KG1 (cell line): ENCODE measurements at places on chromosomes 13 and 19.

- DNase-seq, result no peak
Measured at GRCh38 chr13:110820322-110820721, 94.5 kb downstream of the ANKRD10 start.

GRCh38 chr19:9627856-9628255, 6.8 kb upstream of the ZNF561 start:
- DNase-seq, result no peak

- DNase-seq, result no peak
Measured at GRCh38 chr13:100767192-100767591, 92.6 kb upstream of the TMTC4 start.

DNA sequence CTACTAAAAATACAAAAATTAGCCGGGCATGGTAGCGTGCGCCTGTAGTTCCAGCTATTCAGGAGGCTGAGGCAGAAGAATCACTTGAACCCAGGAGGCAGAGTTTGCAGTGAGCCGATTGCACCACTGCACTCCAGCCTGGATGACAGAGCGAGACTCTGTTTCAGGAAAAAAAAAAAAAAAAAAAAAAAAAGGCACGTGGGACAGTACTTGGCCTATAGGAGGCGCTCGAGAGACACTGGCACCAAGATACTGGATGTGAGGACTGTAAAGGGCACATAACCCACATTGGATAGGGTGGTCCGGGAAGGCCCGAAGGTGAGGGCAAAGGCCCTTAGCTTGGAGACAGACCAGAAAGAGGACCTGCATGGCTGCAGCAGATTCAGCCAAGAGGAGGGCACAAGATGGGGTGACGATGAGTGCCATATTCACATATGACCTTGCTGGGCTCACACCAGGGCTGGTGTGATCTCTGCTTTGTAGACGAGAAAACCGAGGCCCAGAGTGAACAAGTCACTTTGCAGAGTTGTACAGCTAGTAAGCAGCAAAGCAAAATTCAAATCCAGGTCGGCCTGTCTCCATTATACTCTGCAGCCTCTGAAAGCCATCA, 89.4 kb downstream of the DPF1 start:
- DNase-seq, result no peak

GRCh38 chr13:79228972-79229371, 177.1 kb downstream of the RBM26 start:
- DNase-seq, result no peak

- DNase-seq, result no peak
Measured at GRCh38 chr19:658916-659839, 3.8 kb downstream of the RNF126 start.

- DNase-seq, result no peak
Measured at GRCh38 chr19:17266589-17266974, 661 bp upstream of the BABAM1 start.

- DNase-seq, result no peak
Measured at GRCh38 chr19:39430675-39431593, 4.8 kb downstream of the RPS16 start.

DNA sequence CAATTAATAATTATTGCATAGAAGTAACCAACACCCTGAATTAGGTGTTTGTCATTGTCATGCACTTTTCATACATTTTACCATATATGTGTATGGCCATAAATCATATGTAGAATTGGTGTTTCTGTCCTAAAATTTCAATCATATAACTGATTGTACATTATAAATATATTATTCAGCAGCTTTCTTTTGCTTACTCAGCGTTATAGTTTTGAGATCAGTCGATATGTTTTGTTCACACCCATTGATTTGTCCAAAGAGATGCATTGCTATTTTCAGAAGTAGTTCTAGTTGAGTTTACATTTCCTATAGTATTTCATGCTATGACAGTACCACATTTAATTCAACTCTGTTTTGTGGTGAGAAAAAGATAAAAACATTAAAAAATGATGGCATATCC, 50.5 kb upstream of the PARP4 start:
- DNase-seq, result no peak

- no peak for DNase-seq
Measured at GRCh38 chr13:103694033-103694432, 627.8 kb upstream of the SLC10A2 start.

DNA sequence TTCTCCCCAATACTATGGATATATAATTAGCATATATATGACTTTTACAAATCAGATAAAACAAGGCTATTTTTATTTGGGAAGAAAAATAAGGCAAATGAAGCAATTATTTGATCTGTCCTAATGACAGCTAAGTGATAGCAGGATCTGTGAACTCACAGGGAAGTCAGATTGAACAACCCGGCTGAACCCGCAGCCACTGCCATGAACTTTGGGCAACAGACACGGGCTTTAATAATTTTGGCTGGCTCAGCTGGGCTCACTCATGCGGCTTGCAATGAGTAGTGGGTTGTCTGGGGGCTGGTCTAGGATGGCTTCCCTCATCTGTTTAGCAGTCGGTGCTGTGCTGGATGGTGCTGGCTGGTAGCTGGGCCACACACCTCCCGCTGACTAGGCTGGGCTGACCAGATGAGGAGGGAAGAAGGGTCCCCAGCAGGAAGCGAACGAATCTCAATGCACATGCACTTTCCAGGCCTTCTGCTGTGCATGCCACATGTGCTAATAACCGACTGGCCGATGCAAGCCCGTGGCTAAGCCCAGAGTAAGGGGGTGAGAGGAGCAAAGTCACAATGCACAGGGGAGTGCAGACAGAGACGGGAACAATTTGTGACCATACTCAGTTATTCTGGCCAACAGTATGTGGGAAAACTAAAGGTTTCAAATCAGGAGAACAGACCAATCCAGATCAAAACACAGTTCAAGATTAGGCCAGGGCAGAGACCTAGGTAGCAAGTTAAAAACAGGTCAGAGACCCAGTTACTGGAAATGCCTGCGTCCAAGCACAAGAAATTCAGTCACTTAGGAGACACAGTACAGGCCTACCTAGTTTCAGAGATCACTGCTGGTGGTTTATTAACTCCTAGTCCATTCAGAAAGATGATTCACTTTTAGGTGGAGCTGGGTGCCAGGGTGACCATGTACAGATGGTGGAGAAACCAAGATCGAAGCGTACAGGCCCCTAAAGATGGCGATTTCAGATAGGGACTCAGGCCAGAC, 22.3 kb downstream of the CRYL1 start:
- no peak for DNase-seq

- no peak for DNase-seq
Measured at GRCh38 chr19:2191456-2192310, 27.9 kb downstream of the DOT1L start.

- no peak for DNase-seq
Measured at GRCh38 chr19:1624458-1624857, 19.2 kb upstream of the UQCR11 start.

- no peak for DNase-seq
Measured at GRCh38 chr13:43583321-43583720, 203.5 kb downstream of the ENOX1 start.

- no peak for DNase-seq
Measured at GRCh38 chr19:20969898-20970297, 46.8 kb downstream of the ZNF85 start.

- no peak for DNase-seq
Measured at GRCh38 chr13:68107667-68108066, 877.5 kb upstream of the PCDH9 start.

DNA sequence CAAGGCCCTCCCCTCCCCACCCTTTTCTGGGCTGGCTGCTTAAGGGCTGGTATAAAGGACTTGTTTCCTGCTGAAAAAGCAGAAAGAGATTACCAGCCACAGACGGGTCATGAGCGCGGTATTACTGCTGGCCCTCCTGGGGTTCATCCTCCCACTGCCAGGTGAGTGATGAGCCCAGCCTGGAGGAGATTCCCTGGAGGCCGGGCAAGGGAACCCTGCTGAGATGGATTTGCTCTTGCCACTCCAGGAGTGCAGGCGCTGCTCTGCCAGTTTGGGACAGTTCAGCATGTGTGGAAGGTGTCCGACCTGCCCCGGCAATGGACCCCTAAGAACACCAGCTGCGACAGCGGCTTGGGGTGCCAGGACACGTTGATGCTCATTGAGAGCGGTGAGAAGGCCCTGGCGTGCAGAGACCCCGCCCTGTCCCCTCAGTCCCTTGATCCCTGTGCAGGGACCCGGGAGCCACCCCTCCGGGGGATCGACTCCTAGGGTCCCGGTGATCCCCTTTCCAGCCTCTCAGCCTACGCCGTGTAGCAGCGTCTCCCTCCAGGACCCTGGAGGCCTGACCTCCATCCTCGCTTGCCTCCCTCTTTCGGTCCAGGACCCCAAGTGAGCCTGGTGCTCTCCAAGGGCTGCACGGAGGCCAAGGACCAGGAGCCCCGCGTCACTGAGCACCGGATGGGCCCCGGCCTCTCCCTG, at the start of gene CD177:
Gene CD177 (plus strand): TSS at position 81 of the 699 bp plus-strand sequence. CDS start 29 bp downstream, at position 110.
- DNase-seq, result no peak

DNA sequence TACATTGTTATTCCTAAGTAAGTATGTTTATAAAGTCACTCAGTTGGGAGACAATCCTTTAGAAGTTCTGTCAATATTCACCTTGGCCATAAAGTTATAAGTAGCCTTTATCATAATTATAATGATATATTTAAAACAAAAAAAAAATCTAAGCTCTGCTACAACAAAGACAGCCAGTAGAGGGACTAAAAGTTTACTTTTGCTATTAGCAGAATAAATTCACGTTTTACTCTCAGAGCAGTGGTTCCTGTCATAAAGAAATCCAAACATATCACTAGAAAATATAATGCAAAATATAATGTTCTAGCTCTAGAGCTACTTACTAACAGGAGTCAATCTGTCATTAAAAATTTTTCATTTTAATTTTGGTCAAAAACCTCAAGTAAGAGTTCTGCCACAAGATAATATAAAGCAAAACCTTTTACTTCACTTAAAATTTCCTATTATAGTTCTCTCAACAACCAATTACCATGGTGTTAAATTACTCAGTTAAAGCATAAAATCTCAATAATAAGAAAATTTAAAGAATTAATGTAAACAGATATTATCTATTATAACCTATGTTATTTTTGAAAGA, 17.7 kb downstream of the INTS6 start:
- DNase-seq, result no peak

DNA sequence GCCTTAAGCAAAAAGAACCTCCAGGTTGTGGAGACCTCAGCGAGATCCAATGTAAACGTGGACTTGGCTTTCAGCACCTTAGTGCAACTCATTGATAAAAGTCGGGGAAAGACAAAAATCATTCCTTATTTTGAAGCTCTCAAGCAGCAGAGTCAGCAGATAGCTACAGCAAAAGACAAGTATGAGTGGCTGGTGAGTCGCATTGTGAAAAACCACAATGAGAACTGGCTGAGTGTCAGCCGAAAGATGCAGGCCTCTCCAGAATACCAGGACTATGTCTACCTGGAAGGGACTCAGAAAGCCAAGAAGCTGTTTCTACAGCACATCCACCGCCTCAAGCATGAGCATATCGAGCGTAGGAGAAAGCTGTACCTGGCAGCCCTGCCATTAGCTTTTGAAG, 58.5 kb downstream of the ARHGAP35 start:
- no peak for DNase-seq

GRCh38 chr13:64810750-64811149, 2419.4 kb downstream of the PCDH9 start:
- no peak for DNase-seq

DNA sequence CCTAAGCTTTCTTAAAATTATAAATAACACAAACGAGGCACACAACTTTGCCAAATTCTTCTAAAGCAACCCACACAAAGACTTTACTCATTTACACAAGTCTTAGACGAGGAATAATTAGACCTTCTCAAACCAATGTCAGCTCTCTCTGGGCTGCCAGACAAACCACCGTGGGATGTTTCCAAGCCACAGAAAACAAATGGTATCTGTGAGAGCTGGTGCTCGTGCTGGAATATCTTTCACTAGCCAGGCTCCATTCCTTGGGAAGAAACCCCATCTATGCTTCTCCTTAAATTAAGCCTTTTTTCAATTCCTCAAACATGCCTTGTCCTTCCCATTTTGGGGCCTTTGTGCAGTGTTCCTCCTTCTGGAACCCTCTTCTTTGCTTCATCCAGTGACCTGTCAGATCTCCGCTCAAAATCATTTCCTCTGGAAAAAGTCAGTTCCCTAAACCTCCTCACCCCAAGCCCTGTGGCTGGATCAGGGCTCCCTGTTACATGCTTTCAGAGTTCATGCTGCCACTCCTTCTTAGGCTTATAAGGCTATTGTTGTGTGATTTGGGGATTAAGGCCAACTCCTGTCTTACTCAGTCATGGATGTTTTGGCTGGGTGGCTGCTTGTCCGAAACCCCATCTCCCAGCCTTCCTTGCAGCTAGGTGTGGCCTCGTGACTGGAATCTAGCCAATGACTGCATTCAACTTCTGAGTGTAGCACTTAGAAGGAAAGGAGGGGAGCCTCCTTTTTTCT, 64.2 kb upstream of the GTF2F2 start:
- DNase-seq, result no peak

- no peak for DNase-seq
Measured at GRCh38 chr19:49224879-49225278, 67.3 kb downstream of the TRPM4 start.

GRCh38 chr13:25604106-25604505, 232.3 kb downstream of the ATP8A2 start:
- DNase-seq, result no peak

GRCh38 chr13:23618341-23618740, 48.1 kb downstream of the TNFRSF19 start:
- DNase-seq, result no peak

GRCh38 chr19:48210005-48210404, 39.5 kb downstream of the ZSWIM9 start:
- no peak for DNase-seq

DNA sequence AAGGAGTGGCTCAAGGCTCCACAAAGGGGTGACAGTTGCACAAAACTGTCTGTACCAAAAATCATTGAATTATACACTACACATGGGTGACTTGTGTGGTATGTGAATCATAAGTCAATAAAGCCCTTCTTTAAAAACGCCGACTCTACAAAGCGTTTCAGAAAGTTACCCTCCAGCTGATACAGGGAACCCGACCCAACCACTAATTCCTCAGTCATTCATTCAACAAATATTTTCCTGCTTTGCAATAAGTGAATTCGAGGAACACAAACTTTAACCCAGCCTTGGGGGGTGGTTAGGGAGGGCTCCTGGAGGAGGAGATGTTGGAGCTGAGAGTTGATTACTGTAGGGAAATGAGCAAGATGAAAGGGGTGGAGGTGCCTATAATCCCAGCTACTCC, 32.0 kb downstream of the LTBP4 start:
- DNase-seq, result no peak

DNA sequence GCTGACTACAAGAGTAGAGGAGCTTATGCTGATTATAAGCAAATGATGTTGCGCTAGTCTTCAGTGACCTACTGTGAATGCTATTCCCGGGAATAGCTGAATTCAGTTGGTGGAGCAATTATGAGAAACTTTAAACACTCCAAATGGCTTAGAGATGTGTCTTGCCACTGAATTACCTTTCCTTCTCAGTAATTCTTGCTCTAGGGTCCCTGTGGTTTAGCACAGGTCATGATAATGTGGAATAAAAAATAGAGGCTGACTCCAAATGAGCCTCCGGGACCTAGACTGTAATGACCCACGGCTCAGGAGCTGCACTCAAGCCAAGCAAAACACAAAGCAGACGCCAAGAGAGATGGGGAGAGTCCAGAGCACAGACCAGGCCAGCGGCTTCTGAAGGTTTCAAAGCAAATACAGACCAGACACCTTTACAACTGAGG, 124.7 kb downstream of the RGCC start:
- no peak for DNase-seq

- DNase-seq, result peak; percentile 33
Measured at GRCh38 chr13:108227651-108228272, 9.6 kb downstream of the ABHD13 start.

- no peak for DNase-seq
Measured at GRCh38 chr13:35860661-35861060, 270.5 kb downstream of the DCLK1 start.
